Left lung (tissue), 14 donors: ENCODE measurements at places on chromosomes 12 and 14. TPM values are rescaled to one million over a fixed set of nuclear protein-coding genes. Genes with fewer than 3 reads are reported as not detected.
A peak's percentile ranks its signal among the peaks of the same experiment; 100 is the strongest.

DNA sequence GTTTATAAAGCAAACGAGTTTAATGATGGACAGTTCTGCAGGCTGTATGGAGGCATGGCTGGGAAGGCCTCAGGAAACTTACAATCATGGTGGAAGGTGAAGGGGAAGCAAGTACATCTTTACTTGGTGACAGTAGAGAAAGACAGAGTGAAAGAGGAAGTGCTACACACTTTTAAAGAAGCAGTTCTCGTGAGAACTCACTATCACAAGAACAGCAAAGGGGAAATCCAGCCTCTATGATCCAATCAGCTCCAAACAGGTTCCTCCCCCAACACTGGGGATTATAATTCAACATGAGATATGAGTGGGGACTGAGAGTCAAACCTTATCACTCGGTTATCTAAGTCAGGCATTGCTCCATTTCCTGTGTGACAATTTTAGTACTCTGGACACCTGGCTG lies 189.9 kb upstream of the CNTN1 start:
- no peak overlapping the region for H3K4me3 ChIP-seq
- H3K36me3 ChIP-seq = no peaks in the 10 kb centered on the region
- no peak overlapping the region for H3K27ac ChIP-seq
- H3K27me3 ChIP-seq = no peaks in the 10 kb centered on the region
- no peaks in the 10 kb centered on the region for H3K4me1 ChIP-seq

- no peak overlapping the region for H3K4me3 ChIP-seq
- no peaks in the 10 kb centered on the region for H3K27me3 ChIP-seq
- no peaks in the 10 kb centered on the region for H3K36me3 ChIP-seq
- peaks cover 56% of the 10 kb centered on the region for H3K4me1 ChIP-seq
- DNase-seq = no peak
These were observed 8.1 kb downstream of the MMP14 start for GRCh38 chr14:22844221-22845102.

- no peak overlapping the region for H3K4me3 ChIP-seq
- no peaks in the 10 kb centered on the region for H3K4me1 ChIP-seq
- H3K27ac ChIP-seq = no peak overlapping the region
- DNase-seq = peak; percentile 77
These were observed 700.0 kb downstream of the TMTC2 start for GRCh38 chr12:83386527-83387264.

DNA sequence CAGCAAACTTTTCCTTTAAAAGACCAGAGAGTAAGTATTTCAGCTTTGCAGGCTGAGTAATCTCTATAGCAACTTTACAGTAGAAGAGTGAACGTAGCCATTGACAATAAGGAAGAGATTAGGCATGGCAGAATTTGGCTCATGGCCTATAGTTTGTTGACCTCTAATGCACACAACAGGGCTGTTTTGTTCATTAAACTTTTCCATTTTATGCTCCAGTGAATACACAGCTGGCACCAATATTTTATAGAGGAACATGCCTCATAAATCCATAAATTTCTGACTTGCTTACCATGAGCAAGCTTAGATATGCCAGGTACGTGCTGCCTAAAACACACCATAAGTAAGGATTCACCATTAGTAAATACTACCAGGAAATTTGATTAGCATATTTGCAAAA lies 609.0 kb upstream of the STXBP6 start:
- no peak overlapping the region for H3K4me3 ChIP-seq
- no peak overlapping the region for H3K27ac ChIP-seq
- H3K27me3 ChIP-seq = no peaks in the 10 kb centered on the region
- no peak for DNase-seq
- H3K4me1 ChIP-seq = no peaks in the 10 kb centered on the region
- no peaks in the 10 kb centered on the region for H3K36me3 ChIP-seq

- no peaks in the 10 kb centered on the region for H3K36me3 ChIP-seq
- H3K4me3 ChIP-seq = no peak overlapping the region
- DNase-seq = no peak
These were observed 236.1 kb downstream of the AEBP2 start for GRCh38 chr12:19675361-19675760.

GRCh38 chr14:40188006-40188405 lies 755.8 kb upstream of the FBXO33 start:
- H3K4me1 ChIP-seq = no peaks in the 10 kb centered on the region
- H3K27me3 ChIP-seq = no peaks in the 10 kb centered on the region
- H3K4me3 ChIP-seq = no peak overlapping the region

- no peaks in the 10 kb centered on the region for H3K27me3 ChIP-seq
- peak; percentile 34 for DNase-seq
- H3K4me3 ChIP-seq = no peak overlapping the region
- H3K36me3 ChIP-seq = no peaks in the 10 kb centered on the region
- H3K27ac ChIP-seq = no peak overlapping the region
- no peaks in the 10 kb centered on the region for H3K4me1 ChIP-seq
These were observed 36.6 kb downstream of the RTL1 start for GRCh38 chr14:100866666-100867630.

DNA sequence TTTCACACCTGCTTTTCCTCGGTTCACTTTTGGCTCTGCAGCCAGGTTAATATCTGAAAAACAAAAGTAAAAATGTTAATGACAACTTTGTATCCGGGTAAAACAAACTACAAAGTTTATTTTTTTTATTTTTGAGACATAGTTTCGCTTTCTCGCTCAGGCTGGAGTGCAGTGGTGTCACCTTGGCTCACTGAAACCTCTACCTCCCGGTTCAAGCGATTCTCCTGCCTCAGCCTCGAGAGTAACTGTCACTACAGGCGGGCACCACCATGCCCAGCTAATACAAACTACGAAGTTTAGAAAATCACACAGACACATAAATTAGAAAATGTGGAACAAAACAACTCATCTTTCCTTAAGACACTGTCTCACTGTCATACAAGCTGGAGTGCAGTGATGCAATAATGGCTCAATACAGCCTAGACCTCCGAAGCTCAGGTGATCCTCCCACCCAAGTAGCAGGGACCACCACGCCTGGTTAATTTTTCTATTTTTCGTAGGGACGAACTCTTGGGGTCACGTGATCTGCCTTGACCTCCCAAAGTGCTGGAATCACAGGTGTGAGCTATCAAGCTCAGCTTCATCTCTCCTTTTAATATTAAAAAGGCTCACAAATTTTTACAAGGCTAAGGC lies 38.1 kb downstream of the HNRNPC start:
- H3K4me1 ChIP-seq = no peaks in the 10 kb centered on the region
- no peak overlapping the region for H3K4me3 ChIP-seq
- no peak for DNase-seq
- H3K27me3 ChIP-seq = no peaks in the 10 kb centered on the region
- H3K36me3 ChIP-seq = peaks cover 3% of the 10 kb centered on the region

DNA sequence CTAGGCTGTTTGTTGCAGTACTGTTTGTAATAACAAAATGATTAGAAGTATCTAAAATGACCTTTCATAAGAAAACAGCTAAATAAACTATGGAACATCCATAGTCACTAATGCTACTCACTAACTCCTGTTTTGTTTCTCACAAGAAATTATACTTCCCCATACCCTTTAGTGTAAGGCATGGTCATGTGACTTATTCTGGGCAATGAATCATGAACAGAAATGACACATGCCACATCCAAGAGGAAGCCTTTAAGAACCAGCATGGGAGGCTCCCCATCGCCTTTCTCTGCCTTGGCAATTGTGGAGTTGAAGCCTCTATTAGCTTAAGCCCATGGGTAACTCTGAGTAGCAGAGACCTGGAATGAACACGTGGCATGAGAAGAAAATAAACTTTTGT lies 49.3 kb downstream of the KSR2 start:
- H3K27ac ChIP-seq = no peak overlapping the region
- H3K4me1 ChIP-seq = no peaks in the 10 kb centered on the region
- no peaks in the 10 kb centered on the region for H3K36me3 ChIP-seq
- H3K27me3 ChIP-seq = no peaks in the 10 kb centered on the region
- no peak for DNase-seq

DNA sequence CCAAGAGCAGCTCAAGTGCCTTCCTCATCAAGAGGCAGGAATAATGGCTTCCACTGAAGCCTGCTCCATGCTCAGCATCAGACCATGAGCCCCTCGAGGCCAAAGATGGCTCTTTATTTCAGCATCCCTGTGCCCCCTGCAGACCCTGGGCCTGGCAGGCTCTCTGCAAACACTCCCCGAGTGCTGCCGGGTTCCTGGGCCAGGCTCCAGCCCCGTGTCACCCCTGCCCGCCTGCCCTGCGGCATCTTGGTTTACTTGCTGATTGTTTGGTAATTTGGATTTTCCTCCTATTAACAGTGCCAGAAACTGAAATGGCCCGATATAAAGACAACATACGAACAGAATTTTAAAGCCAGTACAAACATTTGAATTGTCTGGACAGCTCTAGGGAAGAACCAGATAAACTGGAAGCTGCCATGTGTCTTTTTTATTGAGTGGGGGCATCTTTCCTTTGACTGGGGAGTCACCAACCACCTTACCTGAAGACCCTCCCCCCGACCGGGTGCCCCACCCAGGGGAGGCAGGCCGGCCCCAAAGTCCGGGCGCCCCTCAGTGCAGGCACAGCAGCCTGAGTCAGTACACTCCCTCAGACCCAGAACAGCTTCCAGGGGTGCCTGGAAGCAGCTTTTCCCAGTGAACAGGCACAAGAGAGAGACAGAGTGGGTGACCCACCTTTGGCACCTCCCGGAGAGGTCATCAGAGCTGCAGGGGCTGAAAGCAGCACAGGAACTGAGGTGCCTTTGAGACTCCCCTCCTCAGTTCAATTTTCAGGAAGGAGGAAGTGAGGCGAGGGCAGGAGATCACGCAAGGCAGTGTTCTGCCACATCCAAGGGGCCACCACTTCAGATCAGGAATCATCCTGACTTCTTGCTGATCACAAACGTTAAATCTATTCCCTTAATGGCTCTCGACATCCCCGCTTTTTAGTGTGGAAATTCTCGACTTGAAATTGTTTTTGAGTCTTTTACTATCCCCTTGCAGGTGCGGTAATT lies 30.6 kb downstream of the ITPK1 start:
- H3K4me1 ChIP-seq = peaks cover 36% of the 10 kb centered on the region
- H3K27ac ChIP-seq = no peak overlapping the region
- peak; percentile 62 for DNase-seq

GRCh38 chr12:21369141-21369980 lies 3.3 kb upstream of the IAPP start:
- H3K36me3 ChIP-seq = no peaks in the 10 kb centered on the region
- H3K4me3 ChIP-seq = no peak overlapping the region
- DNase-seq = no peak
- H3K27ac ChIP-seq = no peak overlapping the region
- H3K4me1 ChIP-seq = no peaks in the 10 kb centered on the region

DNA sequence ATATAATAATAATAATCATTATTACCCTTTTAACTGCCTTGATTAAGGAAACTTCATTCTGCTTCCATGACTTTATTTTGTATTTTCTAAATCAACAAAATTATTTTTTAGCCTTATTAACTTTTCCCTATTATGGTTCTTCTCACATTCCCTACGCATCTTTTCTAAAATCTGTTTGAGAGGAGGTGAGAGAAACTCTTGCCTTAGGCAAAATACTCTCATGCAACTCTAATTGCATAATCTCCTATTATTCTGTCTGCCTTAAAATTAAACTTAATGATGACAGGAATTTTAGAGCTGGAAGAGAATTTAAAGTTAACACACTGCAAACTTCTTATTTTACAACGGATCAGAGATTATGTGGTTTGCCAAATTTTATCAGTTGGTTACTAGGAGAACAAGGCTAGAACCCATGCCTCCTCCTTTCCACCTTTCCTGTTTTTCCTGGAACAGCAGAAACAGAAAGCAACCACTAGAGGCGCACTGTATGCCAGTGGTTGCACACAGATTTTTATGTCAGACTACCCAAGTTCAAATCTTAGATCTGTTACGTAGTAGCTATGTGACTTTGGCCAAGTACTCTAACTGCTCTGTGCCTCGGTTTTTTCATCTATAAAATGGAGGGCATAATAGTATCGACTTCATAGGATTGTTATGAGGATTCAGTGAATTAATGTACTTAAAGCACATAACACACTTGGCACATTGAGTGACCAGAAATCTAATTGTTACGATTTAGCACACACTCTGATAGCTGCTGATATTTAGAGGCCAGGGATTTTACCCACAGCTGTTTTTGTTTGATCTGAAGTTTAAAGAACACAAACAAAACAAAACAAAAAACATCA lies 4.3 kb upstream of the BRMS1L start:
- H3K4me1 ChIP-seq = peaks cover 2% of the 10 kb centered on the region
- H3K27me3 ChIP-seq = no peaks in the 10 kb centered on the region
- H3K36me3 ChIP-seq = no peaks in the 10 kb centered on the region
- H3K27ac ChIP-seq = no peak overlapping the region
- H3K4me3 ChIP-seq = no peak overlapping the region

- no peak for DNase-seq
- H3K4me1 ChIP-seq = no peaks in the 10 kb centered on the region
- H3K27me3 ChIP-seq = no peaks in the 10 kb centered on the region
- no peak overlapping the region for H3K4me3 ChIP-seq
- H3K36me3 ChIP-seq = no peaks in the 10 kb centered on the region
- H3K27ac ChIP-seq = no peak overlapping the region
These were observed 174.4 kb downstream of the MON2 start for GRCh38 chr12:62640910-62641448.

Gene KLHDC1
- total RNA-seq = 3.5 TPM

GRCh38 chr12:946631-947030 lies 2.9 kb downstream of the RAD52 start:
- no peak overlapping the region for H3K27ac ChIP-seq
- H3K36me3 ChIP-seq = no peaks in the 10 kb centered on the region
- no peak overlapping the region for H3K4me3 ChIP-seq

GRCh38 chr12:132687211-132688164 lies at the start of the genes POLE and PXMP2:
TSS of gene POLE (minus strand) at chr12:132687342. CDS start at chr12:132687315, 27 bp downstream.
TSS of gene PXMP2 (plus strand) at chr12:132687587. CDS start at chr12:132687671, 84 bp downstream.
- peaks cover 5% of the 10 kb centered on the region for H3K4me1 ChIP-seq
- no peaks in the 10 kb centered on the region for H3K27me3 ChIP-seq
- peak within 1 kb of the TSS; percentile 33 for H3K27ac ChIP-seq
- DNase-seq = peak; percentile 97
- H3K4me3 ChIP-seq = peak within 1 kb of the TSS; percentile 70

Gene BCL2L14
- total RNA-seq = 0.65 TPM

DNA sequence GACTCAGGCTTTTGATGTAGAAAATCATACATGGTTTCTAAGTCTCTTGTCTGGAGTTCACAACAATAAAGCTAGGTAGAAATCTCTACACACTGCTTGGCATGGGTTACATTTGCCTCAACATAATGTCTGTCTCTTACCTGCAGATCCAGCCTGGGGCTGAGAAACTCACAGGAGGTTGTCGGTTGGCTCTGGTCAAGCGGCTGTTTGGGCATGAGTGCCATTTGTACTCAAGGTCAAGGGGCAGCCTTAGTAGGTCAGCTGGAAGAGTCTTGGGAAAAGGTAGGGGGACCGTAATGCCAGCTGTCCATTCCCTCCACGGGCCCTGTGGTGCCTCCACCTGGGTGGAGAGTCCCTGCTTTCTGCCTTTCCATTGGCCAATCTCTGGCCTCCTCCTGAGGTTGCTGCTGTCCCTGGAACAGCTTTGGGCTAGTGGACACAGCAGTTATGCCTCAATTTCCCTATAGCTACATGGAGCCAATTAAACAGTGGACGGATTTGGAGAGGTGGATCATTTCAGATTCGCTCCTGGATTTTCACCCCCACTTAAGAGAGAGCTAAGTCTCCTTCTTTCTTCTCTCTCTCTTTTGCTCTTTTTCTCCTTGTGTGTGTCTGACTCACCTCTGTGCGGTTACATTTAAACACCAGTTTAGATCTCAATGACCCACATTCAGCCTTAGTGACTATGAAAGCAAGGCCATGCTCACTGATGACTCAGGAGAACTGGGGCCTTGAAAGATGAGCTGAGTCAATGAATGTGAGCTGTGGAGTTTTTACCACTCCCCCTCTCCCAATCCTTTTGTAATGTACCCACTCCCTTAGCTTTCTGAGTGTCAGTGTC lies 132.8 kb upstream of the HIF1A start:
- H3K4me1 ChIP-seq = peaks cover 24% of the 10 kb centered on the region
- no peak for DNase-seq
- H3K36me3 ChIP-seq = no peaks in the 10 kb centered on the region
- H3K4me3 ChIP-seq = no peak overlapping the region
- H3K27ac ChIP-seq = peak overlapping the region; percentile 77

- peaks cover 5% of the 10 kb centered on the region for H3K4me1 ChIP-seq
- H3K36me3 ChIP-seq = no peaks in the 10 kb centered on the region
These were observed 38.9 kb downstream of the PPP1R13B start for GRCh38 chr14:103808403-103809001.
